CD4-positive, alpha-beta T cell treated with Interleukin-12 subunit alpha and Interleukin-12 subunit beta, for 1 hour (primary cell): ENCODE measurements at places on chromosomes 7 and 10.

GRCh38 chr10:12490963-12491362 is 141.6 kb downstream of the CAMK1D start:
- DNase-seq = no peak

DNA sequence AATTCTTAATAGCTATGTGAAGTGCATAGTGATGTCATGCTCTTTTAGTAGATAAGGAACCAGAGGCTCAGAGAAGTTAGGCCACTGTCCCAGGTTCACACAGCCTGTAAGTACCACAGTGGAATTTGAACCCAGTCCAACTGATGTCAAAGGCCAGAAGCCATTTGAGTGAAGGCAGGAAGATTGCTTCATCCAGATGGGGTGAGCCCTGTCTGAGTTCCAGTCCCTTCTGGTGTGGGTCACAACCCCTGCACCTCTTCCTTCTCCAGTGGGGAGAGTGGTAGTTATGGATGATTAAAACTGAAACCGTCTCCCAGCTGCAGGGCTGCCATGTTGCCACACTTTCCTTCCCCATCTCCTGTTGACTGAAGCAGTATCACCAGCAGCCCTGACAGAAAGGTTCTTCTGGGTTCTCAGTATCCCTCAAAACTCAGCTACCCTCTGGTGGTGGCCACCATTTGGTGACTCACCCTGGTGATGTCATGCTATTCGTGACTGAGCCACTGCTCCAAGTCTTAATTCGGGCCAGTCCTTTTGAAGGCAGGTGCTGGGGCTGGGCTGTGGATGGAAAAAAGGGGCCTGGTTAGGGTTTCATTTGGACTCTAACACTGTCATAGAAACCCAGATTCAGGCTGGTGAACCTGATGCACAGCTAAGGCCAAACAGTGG is 1.5 kb upstream of the C10orf95 start:
- DNase-seq = peak; percentile 30

GRCh38 chr7:100049441-100050291 is at the start of gene ZSCAN21:
Gene ZSCAN21 (plus strand): TSS chr7:100049774. CDS start chr7:100057007, 7,233 bp downstream.
- DNase-seq = peak; percentile 84

GRCh38 chr7:27579565-27579964 is 83.1 kb downstream of the HIBADH start:
- DNase-seq = no peak

DNA sequence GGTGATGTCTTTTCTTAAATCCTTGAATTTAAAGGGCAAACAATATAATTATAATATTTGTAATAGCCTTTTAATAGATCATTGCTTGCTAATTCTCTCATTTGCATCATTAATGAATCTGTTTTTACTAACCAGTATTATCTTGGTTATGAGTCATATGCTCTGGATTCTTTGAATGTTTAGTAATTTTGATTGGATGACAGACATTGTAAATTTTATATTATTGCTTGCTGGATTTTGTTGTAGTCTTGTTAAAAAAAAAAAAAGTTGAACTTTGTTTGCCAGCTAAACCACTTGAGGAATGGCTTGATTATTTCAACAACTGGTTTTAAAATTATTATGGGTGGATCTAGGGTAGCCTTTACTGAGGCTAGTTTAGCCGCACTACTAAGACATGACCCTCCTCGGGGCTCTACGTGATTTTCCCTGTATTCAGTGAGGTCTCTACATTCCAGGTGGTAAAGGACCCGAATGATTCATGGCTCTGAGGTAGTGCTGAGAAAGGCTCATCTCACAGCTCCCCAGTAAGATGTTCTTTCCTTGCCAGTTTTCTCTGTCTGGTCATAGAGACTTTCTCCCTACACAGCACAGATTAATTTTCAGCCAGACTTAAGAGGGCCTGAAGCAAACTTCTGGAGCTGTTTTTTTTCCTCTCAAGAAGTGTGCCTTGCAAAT is 8.5 kb downstream of the C10orf90 start:
- DNase-seq = no peak

DNA sequence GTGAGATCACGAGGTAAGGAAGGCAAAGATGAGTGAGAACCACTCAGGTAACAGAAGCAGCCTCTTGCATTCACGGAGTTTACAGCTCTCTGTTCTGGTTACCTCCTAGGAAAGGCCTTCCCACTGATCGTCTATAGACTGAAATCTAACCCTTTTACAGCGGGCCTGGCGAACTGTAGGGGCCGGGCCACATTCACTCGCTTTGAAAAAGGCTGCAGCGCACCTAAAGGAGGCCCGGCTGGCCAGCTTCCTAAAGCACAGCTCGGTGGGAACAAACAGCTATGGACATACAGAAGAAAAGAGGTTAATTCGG is 565 bp downstream of the ATP5MK start:
- no peak for DNase-seq

GRCh38 chr7:142854372-142855113 is at the start of gene EPHB6:
Gene EPHB6 (plus strand): TSS chr7:142855076. CDS start chr7:142863228, 8,152 bp downstream.
- peak; percentile 60 for DNase-seq

DNA sequence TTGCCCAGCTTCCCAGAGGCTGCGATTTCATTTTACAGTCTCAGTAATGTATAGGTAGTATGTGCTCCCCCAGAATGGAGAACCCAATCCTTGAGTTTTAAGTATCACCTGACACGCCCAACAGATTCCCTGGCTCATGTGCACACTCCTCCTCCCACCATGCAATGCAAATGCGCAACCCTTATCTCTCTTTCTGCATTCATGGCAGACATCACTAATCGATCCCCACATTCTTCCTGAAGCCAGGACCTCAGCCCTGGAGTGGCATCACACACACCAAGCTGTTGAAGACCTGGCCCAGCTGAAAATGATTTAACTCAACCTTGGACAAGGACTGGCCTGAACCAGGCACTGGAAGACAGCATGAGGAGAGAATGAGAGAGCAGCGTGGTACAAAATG is 68.4 kb downstream of the ZRANB1 start:
- no peak for DNase-seq

GRCh38 chr10:69837261-69837660 is 35.6 kb downstream of the COL13A1 start:
- DNase-seq = no peak

DNA sequence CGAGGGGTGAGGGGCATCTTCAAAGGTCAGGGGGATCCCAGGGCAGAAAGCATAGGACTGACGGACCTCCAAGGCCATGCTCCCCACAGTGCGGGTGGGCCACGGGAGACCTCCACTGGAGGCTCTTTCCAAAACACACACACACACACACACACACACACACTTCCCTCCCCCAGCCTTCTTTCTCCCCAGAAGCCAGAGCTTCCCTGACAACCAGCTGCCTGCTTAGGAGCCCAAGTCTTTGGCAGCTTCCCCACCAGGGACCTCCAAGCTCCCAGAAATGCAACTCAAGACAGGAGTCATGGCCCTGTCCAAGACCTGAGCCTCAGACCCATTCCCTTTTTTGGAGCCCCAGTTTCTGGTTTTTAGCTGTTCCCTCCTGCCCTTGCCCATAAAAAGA is 710 bp upstream of the C10orf105 start:
- no peak for DNase-seq

GRCh38 chr7:107744345-107744750 is 406 bp downstream of the CBLL1 start:
- no peak for DNase-seq

DNA sequence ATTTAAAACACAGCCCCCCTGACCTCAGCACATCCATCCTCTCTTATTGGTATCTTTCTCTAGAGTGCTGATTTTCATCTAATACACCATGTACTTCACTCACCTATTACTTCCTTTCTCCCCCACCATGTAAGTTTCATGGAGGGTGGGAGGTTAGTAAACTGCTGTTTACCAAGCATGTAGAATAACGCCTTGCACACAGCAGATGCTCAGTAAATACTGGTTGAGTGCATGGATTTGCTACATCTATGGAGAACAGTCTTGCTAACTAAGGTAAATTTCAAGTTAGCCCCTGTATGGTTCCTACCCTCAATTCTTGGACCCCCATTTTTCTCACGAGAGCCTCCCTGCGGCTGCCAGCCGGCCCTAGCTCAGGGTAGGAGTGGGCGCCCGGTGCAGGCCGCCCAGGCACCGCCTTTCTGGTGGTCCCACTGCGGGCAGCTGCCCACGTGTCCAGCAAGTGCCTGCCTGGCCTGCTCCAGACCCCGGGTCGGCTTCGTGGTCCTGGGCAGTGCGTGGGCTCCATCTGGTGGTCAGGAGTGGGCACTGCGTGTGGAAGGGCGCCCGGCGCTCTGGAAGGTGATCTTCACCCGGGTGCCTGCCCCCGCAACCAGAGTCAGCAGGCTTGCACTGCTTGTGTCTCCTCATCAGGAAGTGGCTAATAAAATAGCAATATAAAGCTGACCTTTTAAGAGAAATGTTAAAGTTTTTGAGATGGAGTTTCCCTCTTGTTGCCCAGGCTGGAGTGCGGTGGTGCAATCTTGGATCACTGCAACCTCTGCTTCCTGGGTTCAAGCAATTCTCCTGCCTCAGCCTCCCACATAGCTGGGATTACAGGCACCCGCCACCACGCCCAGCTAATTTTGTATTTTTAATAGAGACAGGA is 63.4 kb upstream of the DNAJB6 start:
- peak; percentile 70 for DNase-seq

GRCh38 chr10:12862459-12862858 is 139.1 kb downstream of the CCDC3 start:
- DNase-seq = no peak

GRCh38 chr10:112986544-112987190 is 36.6 kb downstream of the TCF7L2 start:
- DNase-seq = no peak

- DNase-seq = no peak
These were observed 588 bp upstream of the ORC5 start for GRCh38 chr7:104208421-104208780.

- no peak for DNase-seq
These were observed 147.3 kb downstream of the SEC23IP start for GRCh38 chr10:120039826-120040225.

- DNase-seq = no peak
These were observed 95.3 kb upstream of the RET start for GRCh38 chr10:42981358-42982236.

- DNase-seq = no peak
These were observed 263.9 kb downstream of the ELFN1 start for GRCh38 chr7:1934017-1934416.

DNA sequence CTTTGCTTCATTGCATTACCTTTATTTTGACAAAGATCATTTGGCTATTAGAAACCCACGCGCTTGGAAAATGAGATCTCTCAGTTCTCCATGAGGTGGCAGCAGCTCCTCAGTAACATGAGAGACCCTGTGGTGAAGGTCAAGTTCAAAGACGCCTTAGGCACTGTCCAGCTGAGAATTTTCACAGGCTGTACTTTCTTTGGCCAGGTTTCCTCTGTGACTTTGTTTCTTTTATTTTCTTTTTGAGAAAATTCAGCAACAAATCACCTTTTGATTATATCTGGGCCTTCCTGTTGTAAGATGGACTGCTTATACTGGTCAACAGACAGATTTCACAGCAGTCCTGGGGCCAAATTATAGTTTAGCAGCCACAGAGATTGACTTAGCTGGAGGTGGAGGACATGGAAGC is 54.5 kb downstream of the RAB18 start:
- peak; percentile 51 for DNase-seq

DNA sequence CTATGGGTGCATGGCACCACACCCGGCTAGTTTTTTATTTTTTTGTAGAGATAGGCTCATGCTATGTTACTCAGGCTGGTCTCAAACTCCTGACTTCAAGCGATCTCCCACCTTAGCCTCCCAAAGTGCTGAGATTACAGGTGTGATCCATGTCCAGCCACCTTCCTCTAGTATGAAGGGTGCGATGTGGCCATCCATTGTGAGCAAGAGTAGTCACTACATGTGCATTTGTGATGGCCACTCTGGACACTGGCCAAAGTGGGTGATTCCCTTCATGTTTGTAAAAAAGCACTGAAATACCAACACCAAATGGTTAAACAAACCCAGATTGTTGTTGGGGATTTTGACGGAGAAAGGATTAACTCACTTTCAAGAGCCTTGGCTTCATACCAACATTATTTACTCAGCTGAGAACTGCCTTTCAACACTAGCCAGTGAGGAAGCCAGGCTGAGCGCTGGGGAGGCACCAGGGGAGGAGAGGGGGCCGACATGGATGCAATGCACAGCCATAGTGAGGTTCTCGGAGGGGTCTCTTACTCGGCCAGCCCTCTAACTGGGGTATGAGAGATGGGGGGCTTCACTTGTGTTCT is 198.1 kb upstream of the LYZL2 start:
- DNase-seq = no peak

DNA sequence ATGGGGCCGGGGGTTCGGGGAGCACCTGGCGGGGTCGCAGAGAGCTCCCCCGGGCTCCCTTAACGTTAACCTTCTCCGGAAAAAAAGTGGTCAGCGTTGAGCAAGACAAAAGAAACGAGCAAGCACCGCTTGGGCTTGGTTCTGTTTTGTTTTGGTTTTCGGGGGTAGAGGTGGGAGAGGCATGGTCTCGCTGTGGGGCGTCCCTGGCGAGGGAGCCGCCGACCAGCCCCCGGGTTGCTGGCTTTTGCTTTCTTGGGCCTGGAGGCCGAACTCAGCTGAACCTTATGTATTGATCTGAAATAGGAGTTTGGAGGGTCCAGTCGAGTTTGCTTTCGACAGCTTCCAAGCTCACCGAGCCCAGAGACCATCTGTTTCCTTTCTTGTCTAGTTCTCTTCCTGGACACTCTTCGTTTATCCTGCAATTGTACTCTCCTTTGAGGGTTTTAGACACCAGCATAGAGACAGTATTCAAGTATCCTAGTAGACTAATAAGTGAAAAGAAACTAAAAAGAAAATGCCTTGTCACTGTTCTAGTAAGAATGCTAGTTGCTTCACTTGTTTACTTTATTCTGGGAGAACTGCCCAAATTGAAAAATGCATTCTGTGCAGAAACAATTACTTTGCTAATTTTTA is 980 bp downstream of the FHIP2A start:
- peak; percentile 32 for DNase-seq

- no peak for DNase-seq
These were observed 90.4 kb upstream of the FAM171A1 start for GRCh38 chr10:15461353-15462108.

DNA sequence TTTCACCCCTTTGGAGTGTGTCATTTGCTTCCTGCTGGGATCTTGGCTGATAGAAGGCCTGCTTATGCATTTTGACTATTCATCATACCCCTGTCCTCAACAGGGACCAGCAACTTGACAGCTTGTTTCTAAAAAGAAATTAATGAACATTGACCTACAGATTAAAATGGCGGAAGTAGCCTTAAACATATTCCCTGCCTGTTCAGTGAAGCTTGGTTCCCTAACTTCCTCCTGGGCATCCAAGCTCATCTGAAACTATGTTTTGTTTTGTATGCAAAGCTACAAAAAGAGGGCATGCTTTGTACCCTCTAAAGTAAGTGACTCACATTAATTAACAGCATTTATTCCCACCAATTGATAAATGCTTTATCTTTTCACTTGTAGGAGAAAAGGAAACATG is 26.8 kb upstream of the CDK14 start:
- no peak for DNase-seq

DNA sequence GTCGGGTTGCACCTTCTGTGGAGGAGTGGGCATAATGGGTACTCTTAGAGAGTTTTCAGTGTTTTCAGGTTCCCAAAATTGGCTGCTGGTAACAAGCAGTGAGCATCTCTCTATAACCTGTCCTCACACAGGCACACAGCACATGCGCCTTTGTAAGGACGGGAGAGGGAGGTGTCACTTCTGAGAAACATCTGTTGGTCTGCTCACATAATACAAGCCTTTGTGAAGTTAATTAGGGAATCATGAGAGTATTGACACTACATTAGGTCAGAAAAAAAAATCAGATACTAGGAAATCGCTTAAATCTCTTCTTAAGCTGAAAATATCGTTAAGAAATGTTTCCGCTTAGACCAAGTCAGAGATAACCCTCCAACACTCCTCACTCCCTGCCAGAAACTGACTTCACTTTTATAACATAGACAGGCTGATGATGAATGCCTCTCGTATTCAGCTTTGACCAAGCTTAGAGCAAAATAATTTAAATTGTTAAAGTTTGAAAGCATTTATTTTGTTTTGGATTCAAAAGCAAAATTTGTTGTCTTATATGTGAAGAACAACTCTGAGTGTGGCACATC is 769.7 kb downstream of the TNS3 start:
- no peak for DNase-seq
